Kidney epithelial cell (primary cell): ENCODE measurements at places on chromosomes 5 and 9. TPM values are rescaled to one million over a fixed set of nuclear protein-coding genes. Genes with fewer than 3 reads are reported as not detected.

GRAMD2B gene
- 36.9 and 44.2 TPM in 2 replicates for total RNA-seq

NDUFS4 gene
- total RNA-seq: 108 and 135 TPM in 2 replicates

ABO gene
- total RNA-seq: 1.8 TPM in 2 replicates

FAM78A gene
- 1.0 and 1.9 TPM in 2 replicates for total RNA-seq

PCDHB14 gene
- total RNA-seq: 1.5 and 2.9 TPM in 2 replicates

NUTM2G gene
- not detected in 2 replicates for total RNA-seq

RLN1 gene
- total RNA-seq: 0.27 TPM in 1 of 2 replicates, not detected in the other

PCDHB2 gene
- 5.7 and 5.8 TPM in 2 replicates for total RNA-seq

ANKRD34B gene
- total RNA-seq: 1.5 and 2.2 TPM in 2 replicates

TRAF1 gene
- total RNA-seq: 7.5 and 13.2 TPM in 2 replicates

SMIM27 gene
- total RNA-seq: 4.1 and 5.8 TPM in 2 replicates

BOD1 gene
- total RNA-seq: 76.8 and 81.7 TPM in 2 replicates

GPR150 gene
- total RNA-seq: 0.25 TPM in 1 of 2 replicates, not detected in the other

PCDHB16 gene
- total RNA-seq: 0.92 and 1.4 TPM in 2 replicates

CCL28 gene
- total RNA-seq: 4.7 and 7.5 TPM in 2 replicates

PLPPR1 gene
- total RNA-seq: 0.08 TPM in 1 of 2 replicates, not detected in the other

GPBP1 gene
- 45.9 and 50.9 TPM in 2 replicates for total RNA-seq

ECM2 gene
- total RNA-seq: not detected in 2 replicates

PCA3 gene
- total RNA-seq: not detected in 2 replicates

LHX6 gene
- 0.07 and 0.84 TPM in 2 replicates for total RNA-seq

ENTREP1 gene
- 3.1 and 3.8 TPM in 2 replicates for total RNA-seq

GDA gene
- total RNA-seq: under 0.01 and 0.04 TPM in 2 replicates

MCC gene
- 16.7 and 24.7 TPM in 2 replicates for total RNA-seq
